Stimulated activated CD4-positive, alpha-beta T cell treated with anti-CD3 and anti-CD28 coated beads, TNF-alpha, amount 100 ng/mL, for 4 hours (primary cell): ENCODE measurements at places on chromosomes 3 and 15.

DNA sequence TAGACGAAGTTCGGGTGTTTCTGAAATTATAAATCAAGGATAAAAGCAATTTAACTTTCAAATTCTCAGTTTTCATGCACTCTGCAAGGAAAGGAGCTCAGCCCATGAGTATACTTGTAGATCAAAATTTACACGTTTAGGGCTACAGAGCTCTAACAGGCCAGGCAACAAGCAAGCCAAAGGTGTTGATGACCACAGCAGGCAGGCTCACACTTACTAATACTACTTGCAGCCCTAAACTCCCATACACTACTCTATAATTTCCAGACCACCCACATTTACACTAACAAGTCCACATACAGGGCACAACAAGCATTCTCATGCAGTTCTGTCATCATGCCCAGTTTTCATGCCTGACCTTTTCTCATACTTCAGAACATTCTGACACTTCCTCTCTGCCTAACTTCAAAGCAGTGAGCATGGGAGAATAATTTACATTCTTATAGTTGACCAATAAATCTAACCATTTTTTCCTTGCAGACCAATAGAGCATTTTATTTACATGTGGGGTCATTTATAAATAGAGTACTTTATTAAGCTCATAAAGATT, 124.7 kb upstream of the FRMD4B start:
- DNase-seq = no peak

DNA sequence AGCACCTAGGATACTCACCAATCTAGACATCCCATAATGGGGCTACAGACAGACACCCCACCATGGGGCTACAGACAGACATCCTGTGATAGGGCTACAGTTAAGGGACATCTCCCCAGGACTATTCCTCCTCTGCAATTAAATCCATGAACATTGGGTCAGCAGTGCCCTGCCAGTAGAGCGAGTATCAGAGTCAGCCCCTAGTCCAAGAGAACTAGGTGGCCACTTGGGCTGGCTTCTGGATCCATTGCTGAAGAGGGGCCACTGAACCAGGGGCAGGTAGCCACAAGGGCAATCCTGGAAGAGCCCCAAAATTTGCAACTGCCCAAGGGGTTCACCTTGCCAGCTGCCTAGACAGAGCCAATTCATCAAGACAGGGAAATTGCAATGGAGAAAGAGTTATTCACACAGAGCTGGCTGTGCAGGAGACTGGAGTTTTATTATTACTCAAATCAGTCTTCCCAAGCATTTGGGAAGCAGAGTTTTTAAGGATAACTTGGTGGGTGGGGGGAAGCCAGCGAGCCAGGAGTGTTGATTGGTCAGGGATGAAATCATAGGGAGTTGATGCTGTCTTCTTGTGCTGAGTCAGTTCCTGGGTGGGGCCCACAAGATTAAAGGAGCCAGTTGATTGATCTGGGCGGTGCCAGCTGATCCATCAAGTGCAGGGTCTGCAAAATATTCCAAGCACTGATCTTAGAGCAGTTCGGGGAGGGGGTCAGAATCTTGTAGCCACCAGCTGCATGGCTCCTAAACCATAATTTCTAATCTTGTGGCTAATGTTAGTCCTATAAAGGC, 170.2 kb upstream of the SMAD3 start:
- no peak for DNase-seq

- no peak for DNase-seq
Observed at GRCh38 chr3:127723011-127723567, 50.3 kb downstream of the ABTB1 start.

GRCh38 chr15:66212563-66212921, 41.0 kb downstream of the MEGF11 start:
- DNase-seq = no peak

DNA sequence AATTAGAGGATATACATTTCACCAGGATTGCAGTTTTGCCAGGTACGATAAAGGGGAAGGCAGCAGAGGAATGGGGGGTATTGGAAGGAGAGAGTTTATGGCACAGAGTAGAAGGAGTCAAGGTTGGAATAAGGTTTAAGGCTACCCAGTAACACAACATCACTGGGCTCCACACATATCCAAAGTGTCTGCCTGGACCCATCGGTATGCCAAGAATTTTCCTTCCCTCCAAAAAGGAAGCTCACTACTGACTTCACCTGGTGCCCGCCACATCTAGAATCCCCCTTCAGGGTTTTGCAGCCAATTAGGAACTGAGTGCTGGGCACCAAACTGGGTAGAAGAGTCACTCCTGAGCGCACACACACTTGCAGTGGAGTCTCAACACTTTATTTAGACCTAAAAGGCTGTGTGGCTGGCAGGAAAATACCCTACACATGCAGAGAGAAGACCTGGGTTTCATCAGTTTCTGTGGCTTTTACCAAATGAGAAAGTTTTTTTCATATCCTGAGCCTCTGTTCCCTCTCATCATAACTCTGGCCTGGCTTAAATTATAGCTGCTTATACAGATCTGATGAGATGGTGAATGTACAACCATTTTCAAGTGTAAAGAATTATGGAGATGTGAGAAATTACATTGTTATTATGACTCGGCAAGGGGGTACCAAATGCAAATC, 190.8 kb upstream of the LPP start:
- DNase-seq = no peak

DNA sequence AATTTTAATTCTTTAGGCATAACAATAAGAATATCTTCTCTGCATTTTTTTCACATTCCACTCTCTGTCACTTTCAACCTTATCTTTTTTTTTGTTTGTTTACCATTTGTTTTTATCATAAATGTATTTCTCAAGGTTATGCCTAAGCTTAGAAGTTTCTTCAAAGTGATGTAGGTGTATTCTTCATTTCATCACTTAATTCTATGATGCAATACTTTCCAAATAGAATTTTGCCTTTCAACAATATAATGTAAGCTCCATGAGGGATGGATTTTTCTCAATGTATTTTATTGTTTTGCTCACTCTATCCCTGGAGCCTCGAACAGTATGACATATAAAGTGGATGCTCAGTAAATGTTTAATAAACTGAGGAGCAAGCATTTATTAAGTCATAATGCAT, 444.9 kb downstream of the EPHA6 start:
- no peak for DNase-seq

DNA sequence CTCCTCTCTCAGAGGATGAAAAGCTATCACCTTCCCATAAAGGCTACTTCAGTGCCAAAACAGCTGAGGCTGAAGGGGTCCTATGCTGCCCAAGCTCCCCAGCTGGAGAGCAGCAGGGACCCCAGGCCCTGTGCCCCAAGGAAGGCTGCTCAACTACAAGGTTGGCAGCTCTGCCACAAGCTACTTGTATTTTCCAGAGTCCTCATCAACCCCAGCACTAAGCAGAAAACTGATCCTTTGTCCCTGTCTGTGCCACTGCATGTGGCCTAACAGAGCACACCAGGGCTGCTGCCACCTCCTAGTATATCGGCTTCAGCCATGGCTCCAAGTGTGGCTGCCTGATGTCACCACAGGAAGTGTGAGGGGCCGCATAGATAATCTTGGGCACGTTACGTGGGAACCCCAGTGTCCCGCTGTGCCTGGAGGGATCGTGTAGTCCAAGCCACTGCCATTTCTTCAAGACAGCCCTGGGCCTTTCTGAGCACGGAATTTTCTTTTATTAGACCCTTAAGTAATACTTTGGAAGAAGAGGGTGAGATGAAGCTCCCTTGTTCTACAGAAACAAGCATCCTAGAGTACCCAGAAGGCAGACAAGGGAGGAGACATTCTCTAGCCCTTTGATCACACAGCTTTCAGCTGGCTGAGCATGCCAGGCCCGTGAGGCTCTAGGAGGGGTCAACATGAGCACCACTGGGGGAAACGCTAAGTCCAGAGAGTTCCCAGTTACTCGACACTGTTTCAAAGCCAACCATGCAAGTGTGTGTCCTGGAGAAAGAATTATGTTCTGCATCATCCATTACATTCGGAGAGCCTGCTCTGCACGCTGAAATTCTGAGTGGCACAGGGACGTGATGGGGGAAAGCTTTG, 60.7 kb downstream of the CAPN7 start:
- DNase-seq = no peak

- DNase-seq = no peak
Observed at GRCh38 chr15:90095521-90095959, 6.7 kb downstream of the IDH2 start.

- no peak for DNase-seq
Observed at GRCh38 chr3:23650371-23651140, 155.2 kb upstream of the UBE2E1 start.

GRCh38 chr3:128684986-128685726, 34.5 kb upstream of the RPN1 start:
- no peak for DNase-seq

GRCh38 chr3:187919544-187919943, 174.3 kb upstream of the BCL6 start:
- DNase-seq = no peak

GRCh38 chr15:52858782-52859176, 68.6 kb upstream of the ONECUT1 start:
- DNase-seq = no peak

DNA sequence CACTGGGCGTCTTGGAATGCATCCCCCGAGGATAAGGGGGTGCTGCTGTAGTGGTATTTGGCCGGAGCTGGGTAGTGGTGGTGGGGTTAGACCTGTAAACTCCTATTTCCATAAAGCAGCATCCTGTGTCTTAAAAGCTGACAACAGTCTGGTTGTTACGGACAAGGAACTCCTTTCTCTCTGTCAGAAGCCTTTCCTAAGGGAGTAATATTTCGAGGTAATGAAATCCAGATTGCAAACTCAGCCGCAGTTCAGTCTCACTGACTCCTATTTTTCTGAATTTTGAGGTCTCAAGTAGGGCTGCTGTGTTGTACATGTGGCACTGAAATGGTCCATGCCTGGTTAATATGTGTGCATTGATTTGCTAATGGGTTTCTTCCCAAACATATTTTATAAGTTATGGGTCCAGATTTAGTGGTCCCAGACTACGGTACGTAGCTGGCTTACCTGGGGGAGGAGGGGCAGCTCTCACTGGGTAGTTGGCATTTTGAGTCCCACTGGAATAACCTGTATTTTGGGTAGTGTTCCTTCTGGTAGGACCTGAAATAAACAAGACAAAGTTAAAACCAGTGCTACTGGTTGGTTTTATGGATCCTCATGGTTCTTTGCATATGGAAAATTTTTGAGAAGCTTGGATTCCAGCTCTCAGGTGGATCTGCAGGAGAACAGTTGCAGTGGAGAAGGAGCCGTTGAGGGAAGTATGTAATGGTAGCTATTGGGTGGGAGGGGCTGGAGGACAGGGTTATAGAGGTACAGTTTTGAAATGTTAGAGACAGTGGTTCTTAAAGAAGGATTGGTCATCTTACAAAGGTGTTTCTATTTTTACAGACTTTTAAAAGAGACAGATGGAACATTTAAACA, 48.6 kb upstream of the LDHAL6B start:
- no peak for DNase-seq

GRCh38 chr3:69116897-69117296, 5.5 kb downstream of the LMOD3 start:
- DNase-seq = no peak

GRCh38 chr3:141523615-141524375, 37.0 kb downstream of the RASA2 start:
- no peak for DNase-seq

- no peak for DNase-seq
Observed at GRCh38 chr3:88033808-88034207, 25.0 kb downstream of the CGGBP1 start.

GRCh38 chr15:74426404-74427281, 7.1 kb downstream of the SEMA7A start:
- no peak for DNase-seq

GRCh38 chr3:14664170-14664569, 10.8 kb upstream of the C3orf20 start:
- DNase-seq = no peak

GRCh38 chr3:128378631-128379347, 87.9 kb downstream of the DNAJB8 start:
- DNase-seq = no peak

GRCh38 chr15:62165793-62166375, 799 bp upstream of the C2CD4B start:
- DNase-seq = no peak

GRCh38 chr3:9942934-9943690, 9.1 kb downstream of the PRRT3 start:
- no peak for DNase-seq

GRCh38 chr3:146823622-146824021, 218.5 kb upstream of the PLSCR5 start:
- DNase-seq = no peak

DNA sequence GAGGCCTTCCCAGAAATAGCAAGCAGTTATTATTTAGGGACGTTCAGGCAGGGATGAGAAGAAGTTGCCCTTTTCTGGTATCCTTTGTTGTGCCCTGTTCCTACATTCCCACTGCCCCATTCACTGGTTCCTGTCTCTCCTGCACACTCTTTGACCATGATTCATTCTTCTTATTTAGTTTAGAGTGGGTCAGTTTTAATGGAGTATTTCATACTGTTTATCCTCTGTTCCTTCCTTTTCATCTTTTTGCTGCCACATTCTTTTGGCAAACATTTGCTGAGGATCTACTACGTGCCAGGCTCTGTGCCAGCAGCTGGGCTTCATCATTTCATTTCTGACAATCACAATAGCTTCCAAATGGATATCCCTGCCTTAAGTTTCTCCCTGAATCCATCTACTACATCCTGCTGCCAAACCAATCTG, 11.8 kb upstream of the EID1 start:
- no peak for DNase-seq

DNA sequence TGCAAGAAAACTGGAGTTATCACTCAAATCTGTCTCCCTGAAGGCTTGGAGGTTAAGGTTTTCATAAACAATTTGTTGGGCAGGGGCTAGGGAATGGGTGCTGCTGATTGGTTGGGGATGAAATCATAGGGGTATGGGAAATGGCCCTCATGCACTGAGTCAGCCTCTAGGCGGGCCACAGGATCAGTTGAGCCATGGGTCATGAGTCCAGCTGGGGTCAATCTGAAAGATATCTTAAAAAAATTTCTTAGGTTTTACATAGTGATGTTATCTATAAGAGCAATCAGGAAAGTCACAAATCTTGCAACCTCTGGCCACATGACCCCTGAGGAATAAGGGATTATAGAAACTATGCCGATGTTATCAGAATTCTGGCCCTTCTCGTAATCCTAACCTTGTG, 491.7 kb downstream of the ZIC1 start:
- no peak for DNase-seq

DNA sequence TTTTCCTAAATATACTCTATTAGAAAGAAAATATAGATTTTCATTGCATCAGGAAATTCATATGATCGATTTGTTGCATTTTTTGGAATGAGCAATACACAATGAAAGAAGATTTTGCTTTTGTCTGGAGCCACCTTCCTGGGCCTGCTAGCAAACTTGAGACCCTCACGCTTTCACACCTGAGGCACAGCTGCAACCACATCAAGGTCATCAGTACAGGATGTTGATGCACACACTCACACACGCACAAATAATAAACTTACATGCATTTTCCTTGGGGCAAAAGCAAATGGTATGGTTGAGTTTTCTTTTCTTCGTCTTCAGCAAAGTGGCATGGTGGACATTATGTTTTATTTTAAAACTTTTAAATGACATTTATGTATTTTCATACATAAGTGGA, 64.8 kb upstream of the SATB1 start:
- DNase-seq = no peak

DNA sequence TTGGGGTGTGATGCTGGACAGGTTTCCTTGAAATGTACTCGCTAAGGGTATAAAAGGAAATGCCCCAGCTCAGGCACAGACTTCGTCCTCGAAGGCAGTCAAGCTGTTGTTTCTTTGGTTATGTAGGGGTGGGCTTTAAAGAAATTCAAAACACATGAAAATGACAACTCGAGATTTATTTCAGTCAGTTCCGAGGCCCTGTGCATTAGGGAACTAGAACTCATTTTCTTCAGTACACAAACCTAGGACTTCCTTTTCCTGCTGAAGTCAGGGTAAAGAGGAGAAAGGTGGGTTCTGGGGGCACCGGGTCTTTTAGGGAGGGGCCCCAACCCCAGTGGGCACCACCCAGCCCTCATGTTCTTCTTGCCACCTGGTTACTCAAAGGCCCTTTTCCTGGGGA, 7.7 kb downstream of the CCR9 start:
- no peak for DNase-seq
